ENCODE measurements at places on chromosomes 5 and 9.

- no peak for DNase-seq
Measured at GRCh38 chr5:1392801-1393565, 48.1 kb upstream of the CLPTM1L start.

- DNase-seq = no peak
Measured at GRCh38 chr9:127796852-127797370, 5.8 kb upstream of the FPGS start.

DNA sequence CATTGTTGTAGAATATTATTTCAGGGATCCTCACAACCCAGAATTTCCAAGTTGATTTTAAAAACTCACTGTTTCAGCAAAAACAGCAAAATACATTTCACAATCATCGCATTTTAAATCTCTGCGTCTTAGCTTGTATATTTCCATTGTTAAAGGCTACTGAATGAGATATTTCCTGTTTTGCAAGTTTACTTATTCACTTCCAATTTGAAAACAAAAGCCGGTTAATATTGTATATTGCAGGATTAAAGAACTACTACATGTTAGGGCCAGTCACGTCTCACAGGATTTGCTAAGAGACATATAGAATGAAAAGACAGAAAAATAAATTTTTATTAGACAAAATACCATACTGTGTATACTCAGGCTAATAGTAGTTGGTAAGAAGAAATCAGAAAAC is 395.9 kb upstream of the CDH9 start:
- DNase-seq = no peak

DNA sequence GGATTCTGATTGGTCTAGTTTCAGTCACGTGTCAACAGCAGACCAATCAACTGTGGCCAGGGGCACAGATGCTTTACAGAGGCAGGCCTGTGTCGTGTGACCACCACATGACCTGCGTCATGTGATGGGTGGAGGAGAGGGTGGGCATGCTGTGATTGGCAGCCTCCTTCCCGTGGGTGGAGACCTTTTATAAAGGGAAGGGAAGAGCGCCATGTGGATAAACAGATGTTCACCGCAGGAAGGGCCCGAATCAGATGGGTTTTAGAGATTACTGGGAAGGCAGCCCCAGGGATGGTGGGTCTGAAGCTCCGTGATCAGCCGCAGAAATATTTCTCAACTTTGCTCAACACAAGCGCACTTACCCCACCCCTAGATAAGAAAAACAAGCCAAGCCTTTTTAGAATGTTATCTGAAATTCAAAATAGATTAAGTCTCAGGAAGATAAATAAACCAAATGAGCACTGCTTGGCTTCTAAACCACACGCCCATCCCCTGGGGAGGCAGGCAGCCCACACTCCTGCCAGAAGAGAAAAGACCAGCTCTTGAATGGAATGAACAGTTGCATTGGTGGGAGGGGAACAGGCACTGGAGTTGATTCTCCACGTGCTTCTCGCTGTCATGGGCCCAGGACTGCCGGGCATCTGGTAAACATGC is 43.6 kb downstream of the ROPN1L start:
- no peak for DNase-seq

GRCh38 chr5:95842854-95843544 is 20.5 kb upstream of the GLRX start:
- peak; percentile 47 for DNase-seq

All from activated CD4-positive, alpha-beta T cell treated with anti-CD3 and anti-CD28 coated beads, Interleukin-2, amount 50 U/mL, for 4 hours (primary cell).